Large intestine (tissue), 12 donors: ENCODE measurements at places on chromosomes 16 and 17. TPM values are rescaled to one million over a fixed set of nuclear protein-coding genes. Genes with fewer than 3 reads are reported as not detected.

GRCh38 chr16:20887207-20887606, 13.0 kb downstream of the DCUN1D3 start:
- H3K27ac ChIP-seq = peak overlapping the region; percentile 56
- peaks cover 10% of the 10 kb centered on the region for H3K36me3 ChIP-seq
- H3K4me3 ChIP-seq = no peak overlapping the region
- no peak for DNase-seq
- peaks cover 54% of the 10 kb centered on the region for H3K4me1 ChIP-seq
- no peaks in the 10 kb centered on the region for H3K27me3 ChIP-seq

DNA sequence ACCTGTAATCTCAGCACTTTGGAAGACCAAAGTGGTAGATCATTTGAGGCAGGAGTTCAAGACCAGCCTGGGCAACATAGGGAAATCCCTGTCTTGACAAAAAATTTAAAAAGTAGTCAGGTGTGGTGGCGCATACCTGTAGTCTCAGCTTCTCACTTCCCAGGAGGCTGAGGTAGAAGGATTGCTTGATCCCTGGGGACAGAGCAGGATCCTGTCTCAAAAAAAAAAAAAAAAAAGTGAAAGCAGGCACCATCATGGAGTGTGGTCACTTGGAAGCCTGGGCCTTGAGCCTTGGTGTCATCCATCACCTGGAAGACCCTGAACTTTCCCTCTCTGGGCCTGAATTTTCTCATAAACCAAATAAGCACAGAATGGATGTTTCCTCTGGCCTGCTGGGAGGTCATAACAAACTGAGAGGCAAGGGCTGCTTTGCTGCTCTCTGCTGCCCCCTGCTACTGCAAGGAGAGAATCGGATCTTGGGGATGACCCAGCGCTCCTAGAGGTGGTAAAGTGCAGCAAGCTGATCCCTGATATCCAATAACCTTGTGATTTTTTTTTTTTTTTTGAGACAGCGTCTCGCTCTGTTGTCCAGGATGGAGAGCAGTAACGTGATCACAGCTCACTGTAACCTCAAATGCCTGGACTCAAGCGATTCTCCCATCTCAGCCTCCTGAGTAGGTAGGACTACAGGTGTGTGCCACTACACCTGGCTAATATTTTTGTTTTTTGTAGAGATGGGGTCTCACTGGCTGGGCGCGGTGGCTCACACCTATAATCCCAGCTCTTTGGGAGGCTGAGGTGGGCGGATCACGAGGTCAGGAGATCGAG, 75.9 kb upstream of the RNU2-1 start:
- no peaks in the 10 kb centered on the region for H3K36me3 ChIP-seq
- H3K27ac ChIP-seq = no peak overlapping the region
- no peak for DNase-seq
- H3K4me1 ChIP-seq = no peaks in the 10 kb centered on the region
- no peak overlapping the region for H3K4me3 ChIP-seq

DNA sequence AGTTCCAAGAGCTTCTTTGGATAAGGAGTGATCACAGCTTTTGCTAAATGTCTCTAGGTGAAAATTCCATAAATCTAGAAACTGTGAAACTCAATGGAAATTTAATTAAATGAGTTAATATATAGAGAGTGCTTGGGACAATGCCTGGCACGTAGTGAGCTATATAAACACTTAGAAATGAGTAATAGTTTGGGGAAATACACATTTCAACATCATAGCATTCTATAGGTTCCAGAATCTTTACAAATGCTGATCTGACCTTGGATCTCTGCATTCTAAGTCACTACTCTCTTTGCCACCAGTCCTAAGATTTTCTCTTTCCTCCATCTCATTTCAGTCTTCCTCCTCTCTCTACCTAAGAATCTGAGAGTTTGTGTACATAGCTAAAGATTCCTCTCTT, 175.6 kb downstream of the SOX9 start:
- H3K27me3 ChIP-seq = no peaks in the 10 kb centered on the region
- H3K27ac ChIP-seq = no peak overlapping the region
- no peaks in the 10 kb centered on the region for H3K36me3 ChIP-seq
- no peak for DNase-seq
- H3K4me1 ChIP-seq = peaks cover 3% of the 10 kb centered on the region

GRCh38 chr16:35302859-35303258, 1843.4 kb downstream of the TP53TG3F start:
- H3K36me3 ChIP-seq = no peaks in the 10 kb centered on the region
- no peaks in the 10 kb centered on the region for H3K4me1 ChIP-seq
- no peaks in the 10 kb centered on the region for H3K27me3 ChIP-seq
- no peak overlapping the region for H3K27ac ChIP-seq

- peaks cover 78% of the 10 kb centered on the region for H3K36me3 ChIP-seq
- no peak for DNase-seq
- no peaks in the 10 kb centered on the region for H3K4me1 ChIP-seq
- no peak overlapping the region for H3K27ac ChIP-seq
- H3K27me3 ChIP-seq = no peaks in the 10 kb centered on the region
Observed at GRCh38 chr17:39429600-39429999, 21.5 kb downstream of the MED1 start.

DNA sequence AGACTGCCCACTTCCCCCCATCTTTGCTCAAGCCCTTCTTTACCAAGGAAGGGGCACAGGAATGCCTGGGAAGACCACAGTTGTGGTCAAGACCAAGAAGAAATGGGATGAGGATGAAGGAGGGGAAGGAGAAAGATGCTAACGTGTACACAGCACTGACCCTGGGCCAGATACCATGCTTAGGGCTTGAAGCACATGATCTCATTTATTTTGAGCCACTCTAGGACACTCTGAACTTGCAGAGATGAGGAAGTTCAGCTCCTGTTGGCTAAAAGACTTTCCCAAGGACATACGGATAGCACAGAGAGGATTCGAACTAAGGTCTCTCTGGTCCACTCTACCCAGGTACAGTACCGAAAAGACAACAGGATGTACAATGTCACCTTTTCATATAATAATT, 42.6 kb downstream of the PIK3R5 start:
- DNase-seq = no peak
- no peak overlapping the region for H3K27ac ChIP-seq
- H3K4me1 ChIP-seq = no peaks in the 10 kb centered on the region
- no peaks in the 10 kb centered on the region for H3K36me3 ChIP-seq
- no peak overlapping the region for H3K4me3 ChIP-seq
- H3K27me3 ChIP-seq = no peaks in the 10 kb centered on the region

- H3K36me3 ChIP-seq = peaks cover 74% of the 10 kb centered on the region
- DNase-seq = no peak
- H3K27me3 ChIP-seq = no peaks in the 10 kb centered on the region
- no peak overlapping the region for H3K4me3 ChIP-seq
- H3K27ac ChIP-seq = no peak overlapping the region
Observed at GRCh38 chr17:75824050-75824552, 20.1 kb downstream of the UNC13D start.

DNA sequence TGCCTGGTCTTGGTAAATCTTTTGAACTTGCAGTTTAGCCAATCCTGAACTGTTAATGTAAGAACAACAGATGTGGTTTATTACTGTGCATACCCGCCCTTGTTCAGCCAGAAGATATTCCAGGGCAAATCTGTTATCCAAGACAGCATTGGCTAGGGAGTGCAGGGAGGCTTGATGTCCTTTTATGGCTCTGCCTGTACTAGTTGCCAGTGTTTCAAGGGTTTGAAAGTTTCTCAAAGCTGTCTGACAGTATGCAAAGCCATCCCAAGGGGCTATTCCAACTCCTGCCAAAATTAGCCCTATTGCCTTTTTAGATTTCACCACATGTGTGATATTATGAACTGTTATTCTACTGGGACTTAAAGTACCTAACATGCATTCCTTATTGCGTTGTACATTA, 30.1 kb downstream of the LCMT1 start:
- peaks cover 83% of the 10 kb centered on the region for H3K36me3 ChIP-seq
- no peak overlapping the region for H3K27ac ChIP-seq
- no peaks in the 10 kb centered on the region for H3K4me1 ChIP-seq
- no peaks in the 10 kb centered on the region for H3K27me3 ChIP-seq
- H3K4me3 ChIP-seq = no peak overlapping the region

GRCh38 chr16:30064729-30065101, 845 bp upstream of the ALDOA start:
- peak overlapping the region; percentile 100 for H3K27ac ChIP-seq
- peak overlapping the region; percentile 100 for H3K4me3 ChIP-seq
- H3K36me3 ChIP-seq = peaks cover 25% of the 10 kb centered on the region
- no peaks in the 10 kb centered on the region for H3K27me3 ChIP-seq
- DNase-seq = no peak
- peaks cover 21% of the 10 kb centered on the region for H3K4me1 ChIP-seq

GRCh38 chr17:38701504-38702165, 3.4 kb upstream of the MLLT6 start:
- DNase-seq = no peak
- H3K36me3 ChIP-seq = no peaks in the 10 kb centered on the region
- peak overlapping the region; percentile 97 for H3K27ac ChIP-seq
- peaks cover 27% of the 10 kb centered on the region for H3K4me1 ChIP-seq
- peak overlapping the region; percentile 93 for H3K4me3 ChIP-seq

GRCh38 chr16:88960516-88960915, 16.5 kb downstream of the CBFA2T3 start:
- DNase-seq = no peak
- no peaks in the 10 kb centered on the region for H3K27me3 ChIP-seq
- no peak overlapping the region for H3K4me3 ChIP-seq
- H3K27ac ChIP-seq = no peak overlapping the region

DNA sequence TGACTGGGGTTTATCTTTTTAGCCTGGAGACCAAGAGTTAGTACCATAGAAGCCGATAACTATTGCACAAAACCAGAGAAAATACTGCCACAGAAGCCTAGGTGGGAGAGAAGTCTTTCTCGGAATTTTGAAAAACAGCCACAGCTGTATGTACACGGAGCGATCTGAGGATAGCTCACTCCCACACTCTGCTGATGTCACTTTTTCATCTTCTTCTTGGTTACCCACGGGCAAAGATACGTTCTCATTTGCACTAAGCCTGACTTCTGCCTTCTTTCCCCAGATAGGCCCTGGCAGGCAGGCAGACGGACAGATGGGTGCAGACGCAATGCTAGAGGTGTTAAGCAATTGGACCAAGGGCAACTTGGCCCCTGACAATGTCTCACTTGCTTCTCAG, 9.1 kb upstream of the CBX4 start:
- no peak overlapping the region for H3K4me3 ChIP-seq
- H3K36me3 ChIP-seq = no peaks in the 10 kb centered on the region
- H3K4me1 ChIP-seq = peaks cover 60% of the 10 kb centered on the region
- no peak overlapping the region for H3K27ac ChIP-seq

GRCh38 chr17:68182011-68182306, 65.9 kb upstream of the AMZ2 start:
- no peak overlapping the region for H3K4me3 ChIP-seq
- no peak overlapping the region for H3K27ac ChIP-seq
- H3K4me1 ChIP-seq = no peaks in the 10 kb centered on the region
- no peaks in the 10 kb centered on the region for H3K27me3 ChIP-seq
- DNase-seq = no peak

DNA sequence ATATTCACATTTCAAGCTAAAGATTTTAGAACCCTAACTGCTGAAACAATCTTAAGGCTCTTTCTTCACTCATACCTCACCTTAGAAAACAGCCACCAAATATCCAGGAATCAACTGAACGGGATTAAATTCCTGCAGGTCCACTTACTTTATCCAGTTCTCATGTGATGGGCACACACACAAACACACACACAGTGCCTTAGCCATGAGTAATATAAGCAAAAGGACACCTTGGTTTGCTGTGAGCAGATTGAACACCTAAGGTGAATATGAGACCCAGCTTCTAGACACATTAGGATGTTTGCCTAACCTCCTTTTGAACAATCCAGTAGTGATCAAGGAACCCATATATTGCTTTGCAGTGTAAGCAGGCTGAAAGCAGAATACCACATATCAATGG, 81.5 kb downstream of the TUBD1 start:
- no peaks in the 10 kb centered on the region for H3K27me3 ChIP-seq
- H3K4me1 ChIP-seq = no peaks in the 10 kb centered on the region
- H3K27ac ChIP-seq = no peak overlapping the region
- DNase-seq = no peak
- H3K36me3 ChIP-seq = peaks cover 17% of the 10 kb centered on the region

- H3K4me1 ChIP-seq = peaks cover 24% of the 10 kb centered on the region
- H3K27me3 ChIP-seq = no peaks in the 10 kb centered on the region
Observed at GRCh38 chr17:40130352-40131042, 8.7 kb downstream of the MSL1 start.

GRCh38 chr17:43741636-43742035, 17.0 kb downstream of the SOST start:
- H3K27ac ChIP-seq = no peak overlapping the region
- H3K4me1 ChIP-seq = no peaks in the 10 kb centered on the region
- peaks cover 21% of the 10 kb centered on the region for H3K27me3 ChIP-seq
- H3K4me3 ChIP-seq = no peak overlapping the region
- DNase-seq = no peak

- no peak overlapping the region for H3K27ac ChIP-seq
- H3K4me1 ChIP-seq = no peaks in the 10 kb centered on the region
- H3K36me3 ChIP-seq = peaks cover 33% of the 10 kb centered on the region
- no peak for DNase-seq
- no peak overlapping the region for H3K4me3 ChIP-seq
- H3K27me3 ChIP-seq = no peaks in the 10 kb centered on the region
Observed at GRCh38 chr16:47592232-47592631, 131.1 kb downstream of the PHKB start.

GRCh38 chr16:2270588-2271470, 2.9 kb upstream of the RNPS1 start:
- no peak overlapping the region for H3K4me3 ChIP-seq
- H3K36me3 ChIP-seq = peaks cover 4% of the 10 kb centered on the region
- H3K4me1 ChIP-seq = peaks cover 17% of the 10 kb centered on the region
- H3K27me3 ChIP-seq = peaks cover 4% of the 10 kb centered on the region
- DNase-seq = no peak

MYBBP1A gene
- polyA plus RNA-seq = 46.0 TPM

DHRS7C gene
- 0.24 TPM for polyA plus RNA-seq

PHOSPHO1 gene
- polyA plus RNA-seq = 2.3 TPM

TBC1D3D gene
- not detected for polyA plus RNA-seq

CUEDC1 gene
- polyA plus RNA-seq = 17.1 TPM

ASB16 gene
- polyA plus RNA-seq = 2.5 TPM

C16orf96 gene
- 0.18 TPM for polyA plus RNA-seq

OTOP3 gene
- 13.8 TPM for polyA plus RNA-seq

NETO2 gene
- 2.6 TPM for polyA plus RNA-seq

SYCE1L gene
- 5.6 TPM for polyA plus RNA-seq

KRTAP9-2 gene
- polyA plus RNA-seq = not detected

PAQR4 gene
- 16.4 TPM for polyA plus RNA-seq

COX6A2 gene
- 7.8 TPM for polyA plus RNA-seq

FBXO39 gene
- polyA plus RNA-seq = 1.8 TPM

FAAP100 gene
- 26.9 TPM for polyA plus RNA-seq
